NCI-H226 (cell line): ENCODE measurements at places on chromosomes 7 and 10.

DNA sequence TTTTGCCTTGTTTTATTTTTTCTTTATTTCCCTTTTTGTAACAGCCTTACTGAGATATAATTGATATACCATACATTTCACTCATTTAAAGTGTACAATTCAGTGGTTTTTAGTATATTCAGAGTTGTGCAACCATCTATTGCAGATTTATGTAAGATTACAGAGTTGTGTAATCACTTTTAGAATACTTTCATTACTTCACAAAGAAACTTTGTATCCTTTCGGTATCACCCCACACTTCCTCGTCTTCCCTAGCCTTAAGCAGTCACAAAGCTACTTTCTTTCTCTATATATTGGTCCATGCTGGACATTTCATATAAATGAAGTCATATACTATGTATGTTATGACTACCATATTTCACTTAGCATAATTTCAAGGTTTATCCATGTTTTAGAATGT is 74.6 kb downstream of the ATRNL1 start:
- DNase-seq = no peak

DNA sequence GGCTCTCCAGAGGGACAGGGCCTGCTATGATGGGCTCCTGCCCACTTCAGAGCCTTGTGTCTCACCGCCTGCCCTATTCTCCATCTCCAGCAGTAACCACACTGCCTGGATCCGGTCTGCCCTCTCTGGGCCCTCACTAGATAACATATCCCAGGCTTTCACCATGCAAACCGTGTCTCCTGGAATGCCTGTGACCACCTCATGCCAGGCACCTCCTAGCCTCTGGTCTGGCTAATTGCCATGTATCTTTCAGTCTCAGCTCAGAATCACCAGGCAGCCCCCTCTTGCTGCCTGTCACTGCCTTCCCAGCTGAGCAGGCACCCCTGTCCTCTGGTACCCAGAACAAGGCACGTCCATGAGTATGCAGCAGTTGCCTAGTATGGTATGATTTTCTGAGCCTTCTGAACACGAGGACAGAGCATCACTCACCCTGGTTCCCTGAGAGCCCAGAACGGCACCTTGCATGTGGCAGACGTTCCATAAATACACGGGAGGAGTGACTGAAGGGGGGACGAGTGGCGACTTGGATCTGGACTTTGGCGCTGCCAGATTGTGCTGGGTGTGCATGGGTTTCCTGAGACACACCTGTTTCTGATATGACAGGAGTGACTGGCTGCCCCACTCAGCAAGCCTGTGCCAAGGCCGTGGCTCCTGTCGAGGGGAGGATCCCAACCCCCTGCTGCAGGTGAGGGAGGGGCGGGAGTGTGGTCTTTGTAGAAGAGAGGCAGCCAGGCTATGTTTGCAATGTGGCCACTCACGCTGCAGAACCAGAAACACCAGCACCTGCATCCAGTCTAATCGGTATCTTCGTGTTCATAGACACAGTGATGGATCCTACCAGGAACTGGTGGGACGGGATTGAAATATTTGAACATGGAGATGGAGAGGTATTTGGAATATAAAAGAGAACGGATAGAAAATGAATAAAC is 95.2 kb downstream of the VOPP1 start:
- no peak for DNase-seq

GRCh38 chr7:159000859-159001435 is 143.7 kb downstream of the VIPR2 start:
- no peak for DNase-seq

- DNase-seq = no peak
Measured at GRCh38 chr10:124220971-124221355, 127.6 kb upstream of the CHST15 start.

GRCh38 chr10:25142116-25142864 is 32.5 kb upstream of the GPR158 start:
- DNase-seq = no peak

DNA sequence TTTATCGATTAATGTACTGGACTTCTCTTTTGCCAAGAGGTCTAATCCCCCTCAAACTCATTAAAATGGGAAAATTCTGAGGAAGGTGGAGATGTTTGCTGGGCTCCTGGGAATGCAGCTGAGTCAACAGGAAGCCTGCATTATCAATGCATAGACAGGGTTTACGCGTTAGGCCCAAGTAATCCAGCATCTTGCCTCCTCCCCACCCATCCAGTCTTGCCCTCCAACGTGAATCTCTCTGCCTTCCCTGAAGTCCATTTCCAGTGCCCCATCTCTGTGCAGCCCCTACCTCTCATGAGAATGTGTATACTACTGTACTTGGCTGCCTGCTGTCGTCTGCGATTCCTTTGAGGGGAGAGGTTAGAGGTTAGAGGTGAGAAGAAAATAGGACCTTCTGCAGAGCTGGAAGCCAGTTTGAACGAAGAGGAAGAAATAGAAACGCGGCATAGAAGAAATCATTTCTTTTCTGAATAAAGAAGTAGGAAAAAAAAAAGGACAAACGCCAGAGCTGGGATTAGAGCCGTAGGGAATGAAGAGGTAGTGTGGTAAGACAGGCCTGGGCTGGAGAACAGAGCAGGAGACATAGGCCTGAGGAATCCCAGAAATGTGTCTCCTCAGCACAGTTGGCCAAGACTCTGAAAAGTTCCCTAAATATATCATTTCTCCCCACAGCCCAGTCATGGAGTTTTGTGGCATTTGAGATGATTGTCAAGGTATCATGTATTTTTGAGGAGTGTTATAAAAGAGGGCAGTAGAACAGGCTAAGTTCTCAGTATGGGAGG is 75.6 kb downstream of the MYOF start:
- DNase-seq = no peak

DNA sequence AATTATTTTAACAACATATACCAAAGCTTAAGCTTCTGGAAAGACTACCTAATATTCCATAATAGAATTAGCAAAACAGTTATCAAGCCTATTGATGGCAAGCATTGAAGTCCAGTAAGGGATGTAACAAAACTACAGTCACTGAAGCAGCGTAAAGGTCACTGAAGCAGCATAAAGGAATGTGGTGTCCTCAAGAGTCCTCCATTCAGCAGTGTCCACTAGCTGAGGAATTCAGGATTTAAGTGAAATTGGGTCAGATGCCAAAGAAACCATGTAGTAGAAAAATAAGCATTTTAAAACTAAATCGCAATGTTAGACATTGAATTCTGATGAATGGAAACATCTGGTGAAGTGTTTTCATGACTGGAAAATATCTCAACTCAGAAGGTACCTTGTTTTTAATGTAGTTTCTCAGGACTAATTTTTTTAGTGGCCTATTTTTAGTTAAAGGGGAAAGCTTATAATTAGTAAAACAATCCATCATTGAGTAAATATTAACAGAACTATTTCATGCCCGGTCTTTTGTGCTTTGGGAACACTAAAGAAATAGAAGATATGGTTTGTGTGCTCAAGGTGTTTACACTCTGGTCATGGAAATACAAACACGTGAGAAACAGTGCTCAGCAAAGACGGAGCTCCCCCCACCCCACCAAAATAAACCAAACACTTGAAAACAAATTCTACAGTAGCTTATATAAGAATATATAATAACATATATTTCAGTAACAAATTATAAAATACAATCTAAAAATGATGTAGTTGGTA is 121.4 kb downstream of the CDK14 start:
- DNase-seq = no peak

GRCh38 chr10:132200344-132201110 is 13.8 kb downstream of the DPYSL4 start:
- no peak for DNase-seq

- peak; percentile 46 for DNase-seq
Measured at GRCh38 chr10:97399843-97400545, 1.1 kb downstream of the RRP12 start.

- no peak for DNase-seq
Measured at GRCh38 chr10:99236627-99237309, 1.1 kb upstream of the HPSE2 start.

GRCh38 chr10:57017356-57018037 is 656.4 kb upstream of the ZWINT start:
- DNase-seq = no peak

- DNase-seq = no peak
Measured at GRCh38 chr10:114208351-114208750, 29.2 kb downstream of the TDRD1 start.

DNA sequence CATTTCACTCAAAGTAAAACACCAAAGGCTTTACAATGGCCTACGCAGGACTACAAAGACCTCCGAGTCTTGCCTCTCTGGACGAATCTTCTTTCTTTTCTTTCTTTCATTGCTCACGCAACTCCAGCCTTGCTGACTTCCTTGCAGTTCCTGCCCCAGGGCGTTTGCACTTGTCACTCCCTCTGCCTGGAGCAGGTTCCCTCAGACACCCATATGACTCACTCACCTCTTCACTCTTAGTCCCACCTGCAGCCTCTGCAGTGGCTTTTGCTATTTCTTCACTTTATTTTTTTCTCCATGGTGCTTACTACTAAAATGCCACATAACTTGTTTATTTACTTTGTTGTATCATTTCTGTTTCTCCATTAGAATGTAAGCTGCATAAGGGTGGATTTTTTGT is 33.1 kb downstream of the GHRHR start:
- no peak for DNase-seq

DNA sequence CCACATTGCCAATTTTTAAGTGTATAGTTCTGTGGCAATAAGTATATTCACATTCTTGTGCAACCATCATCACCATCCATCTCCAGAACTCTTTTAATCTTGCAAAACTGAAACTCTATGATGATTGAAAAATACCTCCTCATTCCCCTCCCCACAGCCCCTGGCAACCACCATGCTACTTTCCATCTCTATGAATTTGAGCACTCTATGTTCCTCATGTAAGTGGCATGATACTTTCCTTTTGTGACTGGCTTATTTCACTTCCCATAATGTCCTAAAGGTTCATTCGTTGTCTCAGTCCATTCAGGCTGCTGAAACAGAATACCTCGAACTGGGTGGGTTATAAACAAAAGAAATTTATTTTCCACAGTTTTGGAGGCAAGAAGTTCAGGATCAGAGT is 23.4 kb upstream of the EGR2 start:
- DNase-seq = no peak

GRCh38 chr7:155183655-155184054 is 113.5 kb downstream of the HTR5A start:
- DNase-seq = no peak

- no peak for DNase-seq
Measured at GRCh38 chr7:136925044-136925443, 56.6 kb downstream of the CHRM2 start.

DNA sequence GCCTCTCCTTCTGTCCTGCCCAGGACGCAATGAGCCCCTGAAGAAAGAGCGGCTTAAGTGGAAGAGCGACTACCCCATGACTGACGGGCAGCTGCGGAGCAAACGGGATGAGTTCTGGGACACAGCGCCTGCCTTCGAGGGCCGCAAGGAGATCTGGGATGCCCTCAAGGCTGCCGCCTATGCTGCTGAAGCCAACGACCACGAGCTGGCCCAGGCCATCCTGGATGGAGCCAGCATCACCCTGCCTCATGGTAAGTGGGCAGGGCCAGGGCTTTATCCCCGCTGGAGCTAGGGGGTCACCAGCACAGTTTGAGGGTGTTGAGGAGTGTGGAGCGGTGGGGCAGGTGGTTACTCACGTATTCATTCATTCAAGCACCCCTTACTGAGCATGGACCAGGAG is 4.7 kb upstream of the ANKRD2 start:
- DNase-seq = no peak

DNA sequence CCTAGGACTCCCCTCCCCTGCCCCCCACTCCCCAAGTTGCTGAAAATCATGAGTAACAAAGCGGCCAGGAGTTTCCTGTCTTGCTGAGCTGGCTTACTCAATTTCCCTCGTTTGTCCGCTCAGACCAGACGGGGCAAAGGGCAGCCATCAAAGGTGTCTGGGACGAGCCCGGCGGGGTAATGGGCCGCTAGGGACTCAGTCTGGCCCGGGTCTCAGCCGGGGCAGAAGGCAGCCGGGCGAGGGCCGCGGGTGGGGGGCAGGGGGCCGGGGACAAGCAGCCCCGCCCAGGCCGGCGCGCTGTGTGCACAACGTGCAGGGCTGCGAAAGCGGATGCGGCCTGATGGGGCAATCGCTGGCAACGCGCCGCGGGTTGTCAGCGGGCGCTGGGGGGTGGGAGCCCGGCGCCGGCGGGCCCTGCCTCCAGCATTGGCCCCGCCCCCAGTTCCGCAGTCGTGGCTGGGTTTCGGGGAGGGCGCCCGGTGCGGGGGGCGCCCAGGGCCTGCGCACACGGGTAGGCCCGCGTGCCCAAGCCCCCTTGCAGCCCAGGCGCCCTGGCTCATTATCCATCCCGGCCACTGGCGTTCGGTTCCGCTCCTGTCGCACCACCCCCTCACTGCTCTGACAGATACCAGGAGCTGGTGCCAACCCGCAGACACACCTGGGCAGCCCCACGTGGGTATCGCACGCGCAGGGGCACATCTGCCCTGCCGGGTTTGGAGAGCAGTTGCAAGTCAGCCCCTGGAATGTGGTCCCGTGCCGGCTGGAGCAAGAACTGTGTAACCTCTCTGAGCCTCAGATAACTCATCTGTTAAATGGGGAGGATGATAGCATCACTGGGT is 35.1 kb downstream of the DNAJB12 start:
- DNase-seq = peak; percentile 91

DNA sequence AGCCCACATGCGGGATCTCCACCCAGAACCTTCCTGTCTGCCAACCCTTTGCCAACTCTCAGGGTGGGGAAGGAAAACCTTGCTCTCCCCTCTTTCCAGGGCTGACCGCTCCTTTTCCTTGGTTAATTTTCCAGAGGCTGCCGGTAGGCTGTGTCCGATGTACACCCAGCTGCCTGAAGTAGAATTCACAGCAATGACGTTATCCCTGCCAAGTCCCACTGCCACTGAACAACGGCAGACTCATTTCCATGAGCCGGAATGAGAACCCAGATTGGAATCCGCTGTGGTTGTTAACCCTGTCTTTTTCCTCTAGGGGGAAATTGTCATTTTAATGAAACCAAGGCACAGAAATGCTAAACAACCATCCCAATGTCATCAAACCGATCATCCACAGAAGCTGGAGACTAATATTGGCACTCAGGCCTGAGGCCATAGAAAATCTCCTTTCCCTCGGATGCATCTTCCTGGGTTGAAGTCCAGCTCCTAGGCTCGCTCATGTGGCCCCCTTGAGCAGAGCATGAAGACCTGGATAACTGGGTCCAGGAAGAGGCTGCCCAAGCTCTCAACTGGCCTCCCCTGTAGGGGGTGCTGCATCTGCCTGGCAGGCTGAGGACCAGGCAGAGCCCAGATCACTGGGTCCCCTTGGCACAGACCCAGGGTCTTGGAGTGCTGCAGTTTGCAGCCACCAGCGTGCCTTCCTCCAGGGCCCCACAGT is 30.4 kb downstream of the KLRG2 start:
- DNase-seq = no peak

DNA sequence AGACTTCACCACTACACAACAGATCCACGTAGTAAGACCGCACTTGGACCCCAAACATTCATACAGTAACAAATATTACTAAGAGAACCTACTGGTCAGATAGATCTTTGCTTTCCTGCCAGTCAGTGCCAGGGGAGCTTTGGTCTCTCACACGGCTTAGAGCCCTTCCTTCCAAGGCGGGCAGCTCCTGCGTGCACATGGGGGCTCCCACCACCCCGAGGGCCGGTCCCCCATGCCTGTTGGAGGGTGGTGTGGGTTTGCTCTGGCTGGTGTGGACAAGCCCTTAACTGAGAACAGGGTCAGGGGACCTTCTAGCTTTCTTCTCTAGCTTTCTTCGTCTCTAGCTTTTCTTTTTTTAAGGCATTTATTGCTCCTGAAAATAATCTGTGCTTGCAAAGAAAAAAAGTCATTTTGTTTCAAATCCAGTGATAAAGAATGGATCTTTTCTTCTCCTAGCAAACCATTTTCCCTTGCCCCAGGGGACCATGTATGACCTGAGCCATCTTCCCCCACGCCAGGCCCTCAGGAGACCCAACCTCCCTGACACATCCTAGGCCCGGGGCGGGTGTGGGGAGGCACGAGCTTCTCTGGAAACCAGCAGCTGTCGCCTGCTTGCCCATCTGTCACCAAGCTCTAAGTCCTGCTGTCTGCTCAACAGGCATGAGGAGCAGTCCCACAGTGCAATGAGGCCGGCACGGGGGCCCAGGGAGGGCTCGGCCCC is 591.1 kb downstream of the PTPRN2 start:
- no peak for DNase-seq
